ENCODE measurements at places on chromosomes 6 and 20.

- DNase-seq: no peak
These were observed 57.1 kb downstream of the YTHDF1 start for GRCh38 chr20:63158845-63159244.

GRCh38 chr6:147132889-147133288 is 71.3 kb upstream of the STXBP5 start:
- no peak for DNase-seq

DNA sequence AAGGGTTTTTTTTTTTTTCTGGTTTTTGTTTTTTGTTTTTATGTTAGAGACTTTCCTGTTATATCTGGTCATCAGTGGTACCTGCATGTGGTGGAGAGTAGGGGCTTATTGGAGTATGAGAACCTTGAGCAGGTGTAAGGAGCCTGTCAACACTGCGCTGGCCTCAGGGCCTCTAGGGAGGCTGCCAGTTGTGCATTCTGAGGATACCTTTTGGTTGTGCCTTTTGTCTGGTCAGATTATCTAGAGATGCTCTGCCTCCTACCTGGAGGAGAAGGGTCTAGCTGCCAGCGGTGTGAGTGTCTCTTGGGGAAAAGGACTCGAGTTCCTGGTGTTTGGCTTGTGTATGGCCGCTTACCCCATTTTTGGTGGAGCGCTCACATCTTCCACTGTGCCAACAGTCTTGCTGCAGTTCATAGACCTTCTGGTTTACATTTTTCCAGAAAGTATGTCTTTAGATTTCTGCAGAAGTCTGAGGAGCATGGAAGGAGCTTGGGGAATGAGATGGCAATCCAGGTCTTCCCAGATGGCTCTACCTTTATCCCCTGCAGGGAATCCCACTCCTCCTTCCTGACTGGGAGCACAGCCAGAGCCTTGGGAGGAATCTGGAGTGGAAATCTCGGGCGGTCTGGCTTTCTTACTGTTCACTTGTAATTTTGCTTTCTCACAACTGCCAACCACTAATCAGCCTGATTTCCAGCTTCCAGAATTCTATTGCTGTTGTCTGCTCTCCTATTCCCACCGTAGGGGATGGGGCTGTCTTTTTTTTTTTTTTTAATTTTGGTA is 49.9 kb downstream of the PTPN1 start:
- no peak for DNase-seq

GRCh38 chr20:45008521-45009049 is 42.3 kb downstream of the STK4 start:
- no peak for DNase-seq

GRCh38 chr20:31709939-31710338 is 12.7 kb downstream of the BCL2L1 start:
- DNase-seq: no peak

DNA sequence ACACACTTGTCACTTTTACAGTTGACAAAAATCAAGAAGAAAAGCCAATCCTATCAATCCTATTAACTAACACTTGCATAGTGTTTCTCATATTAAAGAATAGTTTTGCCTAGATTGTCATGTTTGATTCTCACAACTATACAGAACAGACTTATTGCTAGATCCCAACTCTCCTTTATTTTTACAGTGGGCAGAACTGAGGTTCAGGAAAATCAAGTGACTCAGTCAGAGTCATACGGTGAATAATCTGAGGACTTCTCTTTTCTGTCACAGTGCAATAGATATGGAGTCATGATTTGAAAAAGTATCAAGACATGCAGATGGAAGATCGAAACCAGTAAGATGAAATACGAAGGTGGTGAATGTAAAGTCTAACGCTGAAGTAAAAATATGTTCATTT is 195.1 kb upstream of the CITED2 start:
- no peak for DNase-seq

GRCh38 chr6:84222426-84222825 is 5.0 kb downstream of the CEP162 start:
- DNase-seq: no peak

GRCh38 chr6:167804281-167805013 is 22.3 kb upstream of the AFDN start:
- DNase-seq: no peak

DNA sequence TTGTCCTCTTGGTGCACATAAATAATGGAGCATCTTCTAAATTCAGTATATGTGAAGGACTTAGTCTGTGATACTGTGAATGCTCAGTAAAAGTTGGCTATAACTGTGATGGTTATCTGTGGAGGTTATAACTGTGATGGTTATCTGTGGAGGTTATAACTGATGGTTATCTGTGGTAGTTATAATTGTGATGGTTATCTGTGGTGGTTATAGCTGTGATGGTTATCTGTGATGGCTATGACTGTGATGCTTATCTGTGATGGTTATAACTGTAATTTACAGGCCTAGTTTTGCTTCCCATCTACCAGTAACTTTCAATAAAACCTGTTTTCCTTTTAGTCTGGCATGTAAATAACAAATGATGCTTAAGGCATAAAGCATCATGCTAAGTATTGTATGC is 16.5 kb downstream of the PTK7 start:
- DNase-seq: no peak

DNA sequence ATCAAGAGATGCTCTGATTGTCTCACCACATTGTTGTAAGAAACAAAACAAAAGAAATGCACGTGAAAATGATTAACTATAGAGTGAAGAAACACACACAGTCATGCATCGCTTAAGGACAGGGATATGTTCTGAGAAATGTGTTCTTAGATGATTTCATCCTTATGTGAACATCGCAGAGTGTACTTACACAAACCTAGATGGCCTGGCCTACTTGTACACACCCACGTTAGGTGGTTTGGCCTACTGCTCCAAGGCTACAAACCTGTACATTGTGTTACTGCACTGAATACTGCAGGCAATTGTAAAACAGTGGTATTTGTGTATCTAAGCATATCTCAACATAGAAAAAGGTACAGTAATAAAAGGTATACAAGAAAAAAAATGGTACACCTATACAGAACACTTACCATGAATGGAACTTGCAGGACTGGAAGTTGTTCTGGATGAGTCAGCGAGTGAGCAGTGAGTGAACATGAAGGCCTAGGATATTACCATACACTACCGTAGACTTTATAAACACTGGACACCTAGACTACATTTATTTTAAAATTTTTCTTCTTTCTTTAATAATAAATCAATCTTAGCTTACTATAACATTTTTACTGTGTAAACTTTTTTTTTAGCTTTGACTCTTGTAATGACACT is 48.6 kb downstream of the FKBP5 start:
- DNase-seq: no peak

DNA sequence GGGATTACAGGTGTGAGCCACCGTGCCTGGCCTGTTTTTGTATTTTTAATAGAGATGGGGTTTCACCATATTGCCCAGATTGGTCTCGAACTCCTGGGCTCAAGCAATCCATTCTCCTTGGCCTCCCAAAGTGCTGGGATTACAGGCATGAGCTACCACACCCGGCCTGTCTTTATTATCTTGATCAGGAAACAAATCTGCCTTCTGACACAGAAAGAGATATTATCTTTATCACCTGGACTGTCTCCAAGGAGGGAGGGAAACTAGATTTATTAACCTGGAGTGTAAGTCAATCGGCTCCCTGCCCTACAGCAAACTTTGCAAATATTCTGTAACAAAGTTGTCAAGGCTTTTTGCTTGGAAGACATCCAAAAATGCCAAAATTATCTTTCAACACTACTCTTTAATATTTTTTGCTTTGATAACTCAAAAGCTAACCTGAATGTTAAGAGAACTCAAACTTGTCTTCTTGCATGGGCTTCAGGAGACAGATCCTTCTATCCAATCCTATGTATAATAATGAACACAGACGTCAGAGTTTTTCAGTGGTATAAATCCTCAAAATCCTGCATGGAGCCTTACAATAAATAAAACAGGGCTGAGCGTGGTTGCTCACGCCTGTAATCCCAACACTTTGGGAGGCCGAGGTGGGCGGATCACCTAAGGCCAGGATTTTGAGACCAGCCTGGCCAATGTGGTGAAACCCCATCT is 85.0 kb upstream of the LOC128125822 start:
- DNase-seq: no peak

- no peak for DNase-seq
These were observed 2.5 kb upstream of the OGFR start for GRCh38 chr20:62802026-62802712.

DNA sequence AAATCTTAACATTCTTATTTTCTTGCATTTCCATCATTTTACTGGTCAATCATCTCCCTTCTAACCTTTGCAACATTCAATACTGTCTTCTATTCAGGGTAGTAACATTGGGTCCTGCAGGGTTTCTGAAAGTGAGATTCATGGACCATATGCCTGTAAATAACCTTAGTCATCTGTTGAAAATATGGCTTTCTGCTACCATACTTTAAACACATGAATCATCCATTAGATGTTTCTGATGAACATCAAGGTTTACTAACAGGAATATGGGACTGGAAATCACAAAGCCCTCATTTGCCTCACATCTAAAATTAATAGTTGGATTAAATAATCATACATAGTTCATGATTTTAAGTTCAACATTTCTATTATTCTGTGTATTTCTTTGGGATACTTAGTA is 475.9 kb upstream of the MARCKS start:
- DNase-seq: no peak

GRCh38 chr6:149729824-149730223 is 11.9 kb upstream of the LATS1 start:
- DNase-seq: no peak

GRCh38 chr20:5967469-5967868 is 17.0 kb downstream of the MCM8 start:
- DNase-seq: no peak

GRCh38 chr20:58084566-58084965 is 143.9 kb downstream of the ANKRD60 start:
- no peak for DNase-seq

DNA sequence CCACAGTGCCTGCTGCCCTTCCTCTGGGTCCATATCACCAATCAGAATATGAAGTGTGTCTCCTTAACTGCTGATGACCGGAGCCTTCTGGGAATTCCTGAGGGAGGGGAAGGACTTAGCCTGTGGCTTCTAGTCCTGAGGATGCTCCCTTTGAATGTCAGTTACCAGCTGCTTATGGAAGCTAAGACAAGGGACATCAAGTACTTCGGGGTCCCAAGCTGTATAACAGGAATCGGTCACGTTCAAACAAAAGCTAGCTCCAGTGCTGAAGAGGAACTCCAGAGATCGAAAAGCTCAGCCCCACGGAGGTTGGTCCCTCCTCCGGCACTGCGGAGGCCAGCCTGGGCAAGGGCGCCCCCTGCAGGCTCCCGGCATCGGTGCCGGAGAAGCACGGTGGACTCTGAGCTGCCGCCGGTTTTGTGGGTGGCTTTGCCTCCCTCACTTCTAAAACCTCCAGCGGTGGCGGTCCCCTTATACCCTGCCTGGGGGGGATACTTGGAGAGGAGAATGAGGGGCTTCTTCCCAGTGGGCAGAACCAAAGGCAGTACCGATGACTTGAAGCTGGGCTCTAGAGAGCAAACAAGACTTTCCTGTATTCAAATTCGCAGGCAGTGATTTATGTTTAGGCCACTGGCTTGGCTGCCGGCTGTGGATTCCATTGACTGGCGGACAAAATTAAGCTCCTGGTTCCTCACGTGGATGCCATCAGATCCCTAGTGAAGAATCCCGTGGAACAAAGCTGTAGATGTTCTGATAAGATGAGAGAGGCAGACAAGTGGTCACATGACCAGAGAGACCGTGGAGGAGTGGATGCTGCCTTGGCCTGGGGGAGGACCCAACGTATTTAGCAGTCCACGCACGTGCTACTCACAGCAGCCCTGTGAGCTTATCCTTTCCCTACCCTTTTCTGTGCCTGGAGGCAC is 16.2 kb upstream of the UBR2 start:
- peak; percentile 51 for DNase-seq

GRCh38 chr6:134596191-134596590 is 278.3 kb upstream of the SGK1 start:
- no peak for DNase-seq

DNA sequence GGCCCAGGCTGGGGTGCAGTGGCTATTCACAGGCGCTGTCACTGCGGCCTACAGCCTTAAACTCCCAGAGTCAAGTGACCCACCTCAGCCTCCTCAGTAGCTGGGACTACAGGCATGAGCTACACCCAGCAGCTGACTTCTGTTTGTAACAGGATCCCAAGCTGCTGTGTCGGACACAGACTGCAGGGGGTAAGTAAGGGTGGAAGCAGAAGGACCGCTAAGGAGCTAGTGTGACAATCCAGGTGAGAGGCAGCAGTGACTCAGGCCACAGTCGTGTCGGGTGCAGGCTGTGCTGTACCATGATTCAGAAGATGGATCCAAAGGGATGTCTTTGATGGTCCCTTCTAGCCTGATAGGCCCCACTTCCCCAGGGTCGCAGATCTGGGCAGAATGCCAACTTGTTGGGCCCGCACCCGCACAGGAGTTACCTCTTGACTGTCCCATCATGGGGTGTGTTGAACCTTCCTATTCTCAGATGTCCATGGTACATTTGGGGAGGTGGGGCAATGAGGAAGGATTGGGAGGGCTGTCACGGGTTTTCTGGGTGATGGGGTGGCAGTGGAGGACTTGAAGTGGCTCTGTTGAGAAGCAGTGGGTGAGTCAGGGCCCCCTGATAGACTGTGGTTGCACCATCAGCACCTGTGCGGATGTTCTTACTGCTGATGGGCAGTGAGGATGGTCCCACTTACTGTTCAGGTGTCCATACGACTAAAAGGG is 25.3 kb downstream of the AAR2 start:
- no peak for DNase-seq

DNA sequence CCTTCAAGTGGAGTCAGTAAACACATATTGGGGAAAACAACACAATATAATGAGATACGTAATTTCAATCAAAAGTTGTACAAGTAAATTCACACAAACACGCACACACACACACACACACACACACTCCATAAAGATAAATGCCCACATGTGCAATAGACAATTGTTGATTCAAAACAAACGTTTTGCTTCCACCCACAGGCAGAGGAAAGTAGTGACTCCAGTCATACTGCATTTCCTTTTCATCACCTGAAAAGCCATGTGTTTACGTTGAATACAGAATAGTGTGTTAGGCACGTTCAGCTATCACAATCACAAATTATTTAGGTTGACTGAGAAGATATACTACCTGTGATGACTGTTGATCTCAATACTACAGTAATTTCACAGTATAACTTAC is 443.8 kb upstream of the MANEA start:
- no peak for DNase-seq

DNA sequence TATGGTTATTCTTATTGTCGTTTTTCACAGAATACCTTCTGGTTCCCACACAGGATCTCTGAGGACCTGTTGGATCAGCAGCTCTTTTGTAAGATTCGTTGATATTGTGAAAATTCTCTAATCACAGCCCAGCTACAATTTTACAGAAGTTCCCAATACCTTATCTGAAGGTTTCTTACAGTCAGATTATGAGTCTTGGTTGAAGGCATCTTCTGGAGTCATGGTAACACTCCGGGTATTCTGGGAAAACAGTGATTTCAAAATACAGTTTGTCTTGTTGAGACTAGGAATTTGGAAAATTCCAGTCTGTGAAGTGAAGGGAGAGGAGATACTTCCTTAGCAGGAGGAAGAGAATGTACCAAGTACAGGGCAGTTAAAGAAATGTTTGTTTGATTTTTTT is 22.2 kb upstream of the HLA-C start:
- no peak for DNase-seq

All from GM12864 (cell line).